Stimulated activated CD4-positive, alpha-beta T cell treated with anti-CD3 and anti-CD28 coated beads, Interleukin-2, amount 100 ng/mL, for 4 hours (primary cell): ENCODE measurements at places on chromosomes 3 and 15.
A peak's percentile ranks its signal among the peaks of the same experiment; 100 is the strongest.

DNA sequence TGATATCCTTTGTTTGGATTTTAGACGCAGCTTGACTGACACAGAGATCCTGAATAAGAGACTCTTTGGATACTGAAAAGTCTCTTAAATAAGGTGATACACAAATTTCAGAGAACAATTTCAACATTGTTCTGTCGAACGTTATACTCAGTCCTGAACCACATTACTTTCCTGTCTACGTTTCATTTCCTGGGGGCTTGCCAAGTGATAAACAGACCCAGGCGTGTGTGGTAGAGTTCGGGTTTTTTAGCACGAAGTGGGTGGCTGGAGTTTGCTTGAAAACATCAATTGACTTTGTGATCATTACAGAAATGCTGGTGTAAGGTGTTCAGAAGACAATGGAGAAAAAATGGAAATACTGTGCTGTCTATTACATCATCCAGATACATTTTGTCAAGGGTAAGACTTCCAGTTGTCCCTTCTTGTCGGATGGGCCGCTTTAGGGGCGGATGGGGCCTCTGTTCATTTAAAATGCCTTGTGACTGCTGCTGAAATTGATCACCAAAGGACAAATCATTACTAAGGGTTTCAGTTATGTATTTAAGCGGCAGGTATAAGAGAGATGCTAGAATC is at the start of gene CD96:
TSS of gene CD96 (plus strand) at position 287 of the 573 bp plus-strand sequence. CDS start at position 339, 52 bp downstream.
- peak; percentile 69 for DNase-seq

DNA sequence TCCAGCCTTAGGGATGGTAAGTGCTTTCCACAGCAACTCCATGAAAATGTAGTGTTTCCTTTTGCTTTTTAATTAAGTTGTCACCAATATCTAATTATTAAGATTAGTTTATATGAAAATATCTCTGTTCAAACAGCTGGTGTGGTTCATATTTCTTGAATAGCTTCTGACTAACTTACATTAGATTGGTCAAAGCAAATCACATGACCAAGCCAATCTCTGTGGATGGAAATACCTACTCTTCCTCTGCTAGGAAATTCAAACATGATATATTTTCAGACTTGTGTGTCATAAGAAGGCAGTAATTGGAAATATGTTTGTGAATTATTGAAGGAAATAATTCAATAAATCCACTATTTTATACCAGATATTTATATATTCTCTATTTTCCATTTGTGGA is 54.6 kb upstream of the CADM2 start:
- DNase-seq: no peak

DNA sequence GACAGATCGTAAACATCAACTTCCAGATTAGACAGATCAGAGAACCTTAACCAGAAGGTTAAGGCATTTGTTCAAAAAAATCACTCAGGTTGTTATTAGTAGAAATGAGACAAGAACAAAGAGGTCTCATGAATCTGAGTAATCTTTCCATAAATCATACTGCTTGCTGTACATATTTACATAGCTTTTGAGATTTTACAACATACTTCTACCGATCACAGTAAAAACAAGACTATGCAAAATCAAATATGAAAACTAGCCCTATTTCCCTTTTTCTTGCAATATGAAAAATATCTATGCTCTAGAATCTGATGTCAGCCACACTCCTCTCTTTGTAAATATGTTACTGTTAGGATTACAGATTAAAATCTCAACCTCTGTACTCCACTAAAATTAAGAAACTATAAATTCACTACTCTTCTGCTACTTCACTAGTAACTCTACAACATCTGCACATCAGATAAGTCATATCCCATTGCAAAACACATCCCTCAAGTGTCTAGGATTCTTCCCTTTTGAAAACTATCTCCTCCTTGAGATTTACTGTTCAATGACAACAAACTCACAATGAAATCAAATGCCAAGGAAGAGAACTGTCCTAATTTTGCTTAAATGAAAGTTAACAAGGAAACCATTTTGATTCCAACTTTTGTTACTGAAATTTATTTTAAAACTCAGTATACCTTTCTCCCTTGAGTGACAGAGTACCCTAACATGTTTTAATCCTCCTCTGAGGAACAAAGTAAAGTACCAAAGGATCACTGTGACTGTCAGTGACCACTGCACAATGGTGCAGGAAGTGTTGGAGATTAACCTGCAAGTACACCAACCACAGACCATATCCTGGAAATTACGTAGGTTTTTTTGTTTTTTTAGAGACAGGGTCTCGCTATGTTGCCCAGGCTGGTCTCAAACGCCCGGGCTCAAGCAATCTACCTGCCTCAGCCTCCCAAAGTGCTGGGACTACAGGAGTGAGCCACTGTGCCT is 12.8 kb downstream of the DCUN1D1 start:
- DNase-seq: no peak

DNA sequence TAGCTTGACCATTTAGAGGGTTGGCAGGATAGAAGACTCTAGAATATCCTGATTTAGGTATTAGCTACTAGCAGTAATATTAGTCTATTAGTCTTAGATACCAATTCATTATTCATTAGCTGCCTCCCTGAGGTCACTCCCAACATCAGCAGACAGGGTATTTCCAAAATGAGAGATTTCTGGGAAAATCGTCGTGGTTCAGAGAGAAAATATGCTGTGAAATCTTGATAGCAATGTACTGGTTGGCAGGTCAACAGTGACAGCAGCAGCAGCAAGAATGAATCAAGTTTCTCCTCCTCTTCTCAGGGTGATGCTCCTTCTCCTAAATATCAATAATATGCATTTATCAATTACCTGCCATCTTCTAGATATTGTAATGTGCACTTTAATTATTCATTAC is 41.3 kb upstream of the ROBO1 start:
- no peak for DNase-seq

DNA sequence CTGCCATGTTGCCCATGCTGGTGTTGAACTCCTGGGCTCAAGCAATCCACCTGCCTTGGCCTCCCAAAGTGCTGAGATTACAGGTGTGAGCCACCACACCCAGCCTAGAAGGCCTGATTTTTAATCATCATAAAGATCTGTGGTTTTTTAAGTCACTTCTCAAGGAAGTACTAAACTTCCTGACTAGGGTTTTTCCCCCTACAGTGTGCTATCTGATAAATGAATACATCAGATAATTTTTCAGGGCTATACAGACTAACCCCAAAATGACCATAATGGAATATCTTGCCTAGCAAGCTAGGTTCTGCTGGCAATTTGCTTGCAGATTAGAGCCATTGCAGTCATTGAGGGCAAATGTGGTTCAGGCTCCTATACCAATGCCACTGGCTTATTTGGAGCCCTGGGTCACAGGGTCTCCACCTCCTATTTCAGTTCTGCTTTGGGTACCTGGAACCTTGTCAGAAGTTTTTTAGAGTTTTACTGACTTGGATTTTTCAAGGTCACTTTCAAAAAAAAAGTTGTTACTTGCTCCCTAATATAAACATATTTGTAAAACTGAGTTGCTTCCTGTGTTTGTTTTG is 80.8 kb downstream of the SLC49A4 start:
- DNase-seq: no peak
